ENCODE measurements at places on chromosomes 1 and 21.
A peak's percentile ranks its signal among the peaks of the same experiment; 100 is the strongest.

GRCh38 chr1:152313970-152314369 is 11.1 kb downstream of the FLG start:
- no peak for DNase-seq

DNA sequence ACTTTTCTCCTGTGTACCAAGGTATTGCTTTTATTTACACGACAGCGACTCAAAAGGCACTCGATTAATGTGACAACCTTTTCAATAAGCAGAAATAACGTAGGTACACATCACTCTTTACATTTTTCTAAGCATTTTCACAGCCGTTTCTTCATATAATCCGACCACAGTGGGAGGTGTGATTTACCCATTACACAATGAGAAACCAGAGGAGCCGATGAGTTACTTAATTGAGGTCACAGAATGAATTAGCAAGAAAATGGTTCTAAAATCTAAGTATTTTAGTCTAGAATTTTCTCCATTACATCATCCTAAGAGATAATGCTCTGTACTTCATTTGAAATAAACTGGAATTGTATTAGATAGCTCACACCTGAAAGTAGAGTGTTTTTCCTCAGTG is 71.5 kb downstream of the UMODL1 start:
- DNase-seq, result no peak

DNA sequence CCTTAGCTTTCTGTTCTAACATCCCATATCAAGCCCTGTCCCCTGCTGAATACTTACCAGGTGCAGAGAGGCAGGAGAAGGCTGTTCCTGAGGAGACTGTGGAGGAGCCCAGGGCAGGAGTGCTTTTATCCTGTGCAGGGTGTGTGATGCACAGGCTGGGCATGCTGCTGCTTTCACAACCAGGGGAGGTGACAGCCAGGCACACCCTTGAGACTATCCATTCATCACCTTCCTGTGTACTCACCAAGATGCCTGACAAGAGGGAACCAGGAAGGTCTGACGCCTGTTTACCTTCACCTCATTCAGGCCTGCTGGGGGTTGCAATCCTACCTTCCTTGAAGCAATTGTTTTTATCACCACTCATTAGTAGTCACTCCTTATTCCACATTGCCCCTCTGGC is at the start of gene LCE3E:
Gene LCE3E (minus strand): TSS at position 100 of the 400 bp plus-strand sequence. CDS start 572 bp downstream, outside the sequence.
- no peak for DNase-seq

DNA sequence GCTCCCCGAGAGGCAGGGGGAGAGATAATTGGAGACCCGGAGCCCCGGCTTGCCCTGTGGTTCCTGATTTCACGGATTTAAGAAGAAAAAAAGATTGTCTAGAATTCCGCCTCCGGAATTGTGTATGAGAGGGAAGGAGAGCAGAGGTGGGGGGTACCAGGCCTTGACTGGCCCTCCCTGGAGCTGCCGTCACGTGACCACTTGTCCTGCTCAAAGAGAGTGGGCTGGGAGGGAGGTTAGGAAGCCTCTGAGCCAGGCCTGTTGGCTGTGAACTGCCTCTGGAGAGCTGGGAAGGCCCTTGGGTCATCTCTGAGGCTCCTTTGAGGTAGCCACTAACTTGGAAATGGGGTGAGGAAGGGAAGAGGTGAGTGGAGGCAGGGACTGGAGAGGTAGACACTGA is 106.5 kb downstream of the GRIK3 start:
- no peak for DNase-seq

- DNase-seq, result no peak
Observed at GRCh38 chr21:43644071-43644470, 15.2 kb downstream of the HSF2BP start.

- no peak for DNase-seq
Observed at GRCh38 chr1:71106658-71107322, 26.0 kb upstream of the ZRANB2 start.

DNA sequence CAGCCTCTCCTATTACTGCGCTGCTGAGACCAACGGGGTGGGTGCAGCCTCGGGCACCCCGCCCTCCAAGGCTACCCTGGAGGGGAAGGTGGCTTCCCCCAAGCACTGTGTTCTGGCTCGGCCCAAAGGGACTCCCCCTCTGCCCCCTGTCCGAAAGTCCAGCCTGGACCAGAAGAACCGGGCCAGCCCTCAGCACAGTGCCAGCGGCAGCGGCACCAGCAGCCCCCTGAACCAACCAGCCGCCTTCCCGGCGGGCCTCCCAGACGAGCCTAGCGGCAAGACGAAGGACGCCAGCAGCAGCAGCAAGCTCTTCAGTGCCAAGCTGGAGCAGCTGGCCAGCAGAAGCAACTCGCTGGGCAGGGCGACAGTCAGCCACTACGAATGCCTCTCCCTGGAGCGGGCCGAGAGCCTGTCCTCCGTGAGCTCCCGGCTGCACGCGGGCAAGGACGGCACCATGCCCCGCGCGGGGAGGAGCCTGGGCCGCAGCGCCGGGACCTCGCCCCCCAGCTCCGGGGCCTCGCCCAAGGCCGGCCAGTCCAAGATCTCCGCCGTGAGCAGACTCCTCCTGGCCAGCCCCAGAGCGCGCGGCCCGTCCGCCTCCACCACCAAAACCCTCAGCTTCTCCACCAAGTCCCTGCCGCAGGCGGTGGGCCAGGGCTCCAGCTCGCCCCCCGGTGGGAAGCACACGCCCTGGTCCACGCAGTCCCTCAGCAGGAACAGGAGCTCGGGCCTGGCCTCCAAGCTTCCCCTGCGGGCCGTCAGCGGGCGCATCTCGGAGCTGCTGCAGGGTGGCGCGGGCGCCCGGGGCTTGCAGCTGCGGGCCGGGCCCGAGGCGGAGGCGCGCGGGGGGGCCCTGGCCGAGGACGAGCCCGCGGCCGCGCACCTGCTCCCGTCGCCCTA is 533.1 kb downstream of the KIF26B start:
- DNase-seq, result no peak

- DNase-seq, result no peak
Observed at GRCh38 chr1:46516200-46516950, 26.7 kb downstream of the DMBX1 start.

GRCh38 chr1:67811781-67812180 is 21.5 kb downstream of the GNG12 start:
- DNase-seq, result no peak

DNA sequence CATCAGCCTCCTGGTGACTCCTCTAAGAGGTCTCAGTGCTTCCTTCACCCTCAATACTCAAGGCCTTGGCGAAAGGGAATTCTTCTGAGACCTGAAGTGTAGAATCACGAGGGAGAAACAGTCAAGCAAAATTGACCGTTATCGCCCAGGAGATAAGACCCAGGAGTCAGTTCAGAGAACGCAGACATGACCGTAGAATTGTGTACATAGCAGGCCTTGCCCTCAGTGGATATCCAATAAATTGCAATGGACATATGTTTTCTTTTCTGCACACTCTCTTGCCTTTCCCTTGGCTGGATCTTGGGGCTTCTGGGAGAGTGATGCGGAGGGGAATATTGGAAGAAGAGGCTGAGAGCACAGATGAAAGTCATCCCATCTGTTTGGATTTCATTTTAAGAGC is 15.7 kb upstream of the ETS2 start:
- DNase-seq, result no peak

- DNase-seq, result no peak
Observed at GRCh38 chr1:160681891-160682140, 29.8 kb downstream of the CD48 start.

DNA sequence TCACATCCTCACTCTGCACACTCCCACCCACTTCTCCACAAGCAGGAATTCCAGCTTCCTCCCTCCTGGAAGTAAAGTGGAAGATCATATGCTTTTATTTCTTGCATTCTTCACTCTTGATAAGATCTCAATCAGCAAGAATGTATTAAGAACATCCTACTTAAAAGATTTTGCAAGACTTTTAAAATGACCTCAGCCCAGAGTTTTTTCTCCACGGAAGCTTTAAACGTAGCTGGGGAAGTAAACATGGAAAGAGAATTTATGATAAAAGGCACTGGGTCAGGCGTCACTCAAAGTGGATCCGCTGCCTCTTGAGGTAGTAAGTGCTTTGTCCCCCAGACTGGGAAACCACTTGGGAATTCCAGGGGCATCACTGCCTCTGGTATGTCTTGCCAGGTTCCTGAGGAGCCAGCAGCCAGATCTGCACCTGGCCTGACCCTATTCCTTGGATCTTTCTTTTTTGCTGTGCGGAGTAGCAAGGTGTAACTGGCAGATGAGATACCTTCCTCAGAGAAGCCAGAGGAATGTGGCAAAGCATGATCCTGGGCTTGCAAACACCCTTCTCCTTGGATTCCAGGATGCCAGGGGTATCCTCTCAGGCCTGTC is 33.9 kb downstream of the CDK18 start:
- DNase-seq, result no peak

DNA sequence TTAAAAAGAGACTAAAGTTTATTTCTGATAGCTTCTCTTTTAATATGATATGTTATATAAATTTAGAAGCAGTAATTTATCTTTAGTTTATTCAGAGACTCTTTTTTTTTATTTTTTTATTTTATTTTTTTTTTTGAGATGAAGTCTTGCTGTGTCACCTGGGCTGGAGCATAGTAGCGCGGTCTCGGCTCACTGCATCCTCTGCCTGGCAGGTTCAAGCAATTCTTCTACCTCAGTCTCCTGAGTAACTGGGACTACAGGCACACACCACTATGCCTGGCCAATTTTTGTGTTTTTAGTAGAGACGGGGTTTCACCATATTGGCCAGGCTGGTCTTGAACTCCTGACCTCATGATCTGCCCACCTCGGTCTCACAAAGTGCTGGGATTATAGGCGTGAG is 89.6 kb downstream of the DISP1 start:
- no peak for DNase-seq

- DNase-seq, result no peak
Observed at GRCh38 chr1:167412072-167412471, 106.3 kb downstream of the CD247 start.

DNA sequence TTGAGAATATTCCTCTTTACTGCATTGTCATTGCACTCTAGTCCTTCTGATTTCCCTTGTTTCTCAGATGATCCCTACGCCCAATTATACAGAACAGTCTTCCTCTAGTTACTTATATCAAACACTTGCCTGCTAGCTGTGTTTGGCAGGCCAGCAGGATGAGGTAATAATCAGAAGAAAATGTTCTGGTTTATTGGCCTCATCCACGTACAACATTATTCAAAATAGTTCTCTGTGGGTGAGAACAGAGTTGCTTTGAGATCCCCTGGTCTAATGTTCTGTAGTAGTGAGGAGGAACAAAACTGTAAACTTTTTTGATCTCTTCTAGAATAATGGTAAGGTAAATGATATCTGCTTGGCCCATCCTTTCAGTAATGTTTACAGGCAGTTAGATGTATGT is 22.3 kb upstream of the C1orf105 start:
- peak; percentile 13 for DNase-seq

- no peak for DNase-seq
Observed at GRCh38 chr21:45365608-45366241, 39.2 kb upstream of the COL18A1 start.

- DNase-seq, result no peak
Observed at GRCh38 chr1:233909195-233909594, 4.7 kb downstream of the SLC35F3 start.

DNA sequence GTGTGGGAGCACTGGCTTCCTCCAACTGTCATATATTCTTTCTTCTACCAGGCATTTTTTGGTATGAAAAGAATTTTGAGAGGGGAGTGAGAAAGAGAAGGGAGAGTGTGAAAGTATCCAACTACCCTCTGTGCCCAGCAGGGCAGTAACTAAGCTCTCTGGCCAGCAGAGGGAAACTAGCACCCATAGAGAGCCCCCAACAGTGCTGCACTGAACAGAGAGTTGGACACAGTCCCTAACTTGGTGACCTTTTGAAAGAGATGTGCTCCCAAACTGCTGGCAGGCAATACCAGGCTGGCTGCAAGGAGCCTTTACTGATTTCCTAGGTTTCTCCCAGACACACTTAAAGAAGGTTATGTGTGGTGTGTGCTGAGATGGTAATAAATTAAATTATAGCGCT is 118.8 kb upstream of the PBX1 start:
- no peak for DNase-seq

DNA sequence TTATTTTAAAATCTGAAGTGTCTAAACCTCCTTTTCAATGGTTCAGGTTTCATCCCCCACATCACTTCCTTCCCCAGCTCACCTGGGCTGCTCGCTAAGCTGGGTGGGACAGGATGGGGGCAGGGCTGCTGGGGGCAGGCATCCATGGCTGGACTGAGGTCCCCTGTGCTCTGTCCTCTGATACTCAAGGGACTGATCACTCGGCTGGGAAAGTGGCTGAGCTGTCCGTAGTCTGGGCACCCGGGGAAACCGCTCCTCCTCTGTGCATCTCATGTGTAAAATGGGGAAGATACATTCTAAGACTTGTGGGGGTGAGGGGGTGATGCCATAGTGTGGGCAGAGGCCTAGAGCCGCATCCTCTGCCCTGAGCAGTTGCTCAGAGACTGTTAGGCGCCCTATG is 411.2 kb downstream of the MATN1 start:
- DNase-seq, result no peak

GRCh38 chr1:11845641-11846335 is 1.8 kb downstream of the NPPA start:
- peak; percentile 19 for DNase-seq

DNA sequence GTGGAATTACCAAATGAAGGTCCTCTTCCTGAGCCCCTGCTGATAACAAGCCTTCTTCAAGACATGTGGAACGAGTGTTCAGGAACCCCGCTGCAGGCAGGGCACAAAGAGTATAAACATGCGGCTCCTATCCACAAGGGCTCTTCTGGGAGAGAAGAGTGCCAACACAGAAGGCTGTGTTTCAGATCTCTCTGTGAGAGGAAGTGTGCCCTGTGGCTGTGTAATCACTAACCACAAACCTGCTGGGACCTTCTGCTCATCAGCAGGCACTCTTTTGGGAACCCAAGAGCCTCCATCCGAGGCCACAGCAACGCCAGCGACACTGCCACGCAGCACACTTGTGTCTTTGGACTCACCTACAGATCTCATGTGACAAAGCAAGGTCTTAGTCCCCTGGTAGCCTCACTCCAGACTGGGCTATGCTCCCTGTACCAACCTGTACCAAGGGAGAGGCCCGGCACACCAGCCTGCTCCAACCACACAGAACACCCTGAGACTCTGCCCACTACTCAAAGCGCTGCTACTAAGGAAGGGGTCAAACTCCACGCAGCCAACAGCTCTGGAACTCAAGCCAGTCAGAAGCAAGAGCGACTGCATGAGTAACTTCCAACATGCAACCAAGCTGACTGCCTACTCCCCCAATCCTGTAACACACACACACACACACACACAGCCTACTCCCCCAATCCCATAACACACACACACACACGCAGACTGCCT is 7.8 kb downstream of the PTTG1IP start:
- peak; percentile 69 for DNase-seq

DNA sequence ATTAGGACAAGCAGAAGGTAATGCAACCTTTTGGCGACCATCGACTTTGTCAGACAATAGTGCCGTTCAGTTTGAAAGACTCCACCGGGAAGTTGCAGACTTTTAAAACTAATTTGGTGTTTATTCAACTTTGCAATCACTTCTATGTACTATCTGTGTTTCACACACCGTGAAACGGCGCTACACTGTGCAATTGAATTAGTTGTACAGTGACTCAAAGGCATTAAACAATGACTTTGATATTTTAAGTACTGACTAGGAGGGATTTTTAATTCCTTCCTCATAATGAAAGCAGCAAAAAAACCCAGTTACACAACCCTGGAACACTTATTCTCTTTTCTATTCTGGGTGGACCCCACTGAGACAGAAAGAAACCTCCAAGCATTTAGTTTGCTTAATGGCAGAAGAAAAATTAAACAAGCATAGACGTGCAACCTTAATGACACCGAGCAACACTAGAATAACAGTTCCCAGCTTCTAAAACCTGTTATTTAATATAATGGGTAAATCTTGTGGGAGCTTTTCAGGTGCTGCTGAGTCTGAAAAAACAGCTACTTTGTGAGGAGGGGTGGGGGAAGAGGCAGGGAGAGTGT is 176.8 kb downstream of the LMO4 start:
- DNase-seq, result no peak
